Prostate gland (tissue), 2 donors: ENCODE measurements at places on chromosomes 11 and 22.
A peak's percentile ranks its signal among the peaks of the same experiment; 100 is the strongest.

GRCh38 chr11:2149864-2150847 is 10.9 kb downstream of the INS start:
- DNase-seq, result no peak

DNA sequence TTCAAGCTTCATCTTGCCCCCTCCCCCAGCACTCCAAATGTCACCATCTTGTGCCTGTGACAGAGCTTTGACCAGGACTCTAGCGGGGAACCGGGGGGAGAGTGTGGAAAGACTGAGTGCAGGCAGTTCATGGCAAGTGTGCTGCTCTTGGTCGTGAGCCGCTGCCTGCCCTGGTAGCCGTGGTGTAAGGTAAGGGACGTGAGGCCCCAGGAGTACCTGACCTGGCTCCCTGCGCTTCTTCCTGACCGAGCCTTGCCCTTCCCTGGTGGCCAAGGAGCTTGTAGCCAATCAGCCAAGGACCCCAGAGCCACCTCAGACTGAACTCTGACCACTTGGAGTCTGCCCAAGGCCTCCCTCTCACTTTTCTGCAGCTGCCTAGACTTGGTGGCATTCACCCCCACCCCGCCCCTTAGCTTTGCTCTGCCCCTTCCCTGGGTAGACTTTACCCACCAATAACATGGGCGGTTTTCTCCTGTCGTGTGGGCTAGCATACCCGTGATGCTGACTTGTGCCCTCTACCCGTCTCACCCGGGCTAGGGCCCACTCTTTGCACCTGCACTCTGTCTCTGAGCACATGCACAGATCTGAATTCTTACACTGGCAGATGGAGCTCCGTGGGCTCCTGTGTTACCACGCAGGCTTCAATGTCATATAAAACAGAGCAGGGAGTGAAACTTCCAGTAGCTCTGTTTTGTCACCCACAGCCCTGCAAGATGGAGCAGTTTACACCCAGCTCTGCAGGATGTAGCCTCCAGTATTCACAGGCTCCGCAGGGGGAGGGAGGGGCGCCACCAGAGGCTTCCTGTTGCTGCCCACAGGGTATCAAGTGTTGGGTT is 1.5 kb downstream of the DGKZ start:
- DNase-seq, result no peak

DNA sequence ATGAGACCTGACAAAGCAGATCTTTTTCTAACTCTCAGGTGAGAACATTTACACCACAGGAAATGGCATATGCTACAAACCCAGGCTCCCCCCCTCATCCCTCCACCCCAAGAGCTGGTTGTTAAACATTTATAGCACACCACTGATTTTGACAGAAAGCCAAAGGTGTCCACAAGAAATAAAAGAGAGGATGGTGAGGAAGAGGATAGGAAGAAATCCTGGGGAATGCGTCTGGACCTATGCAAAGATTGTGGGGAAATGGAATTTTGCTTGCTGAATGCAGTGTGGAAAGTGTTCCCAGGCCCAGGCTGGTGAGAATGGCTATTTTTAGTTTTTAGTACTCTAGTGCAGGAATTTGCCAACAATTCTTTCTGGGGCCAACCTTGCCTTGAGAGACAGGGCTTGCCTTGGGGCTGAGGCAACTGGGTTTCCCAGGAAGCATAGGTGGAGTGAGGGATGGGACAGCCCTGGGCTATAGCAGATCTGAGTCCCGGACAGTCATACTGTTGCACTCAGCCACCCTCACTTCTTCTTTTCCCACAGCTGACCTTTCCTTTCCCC is 163.9 kb downstream of the ADAMTS15 start:
- no peak for DNase-seq

- DNase-seq, result no peak
Observed at GRCh38 chr11:2655834-2656622, 43.8 kb downstream of the KCNQ1OT1 start.

- DNase-seq, result no peak
Observed at GRCh38 chr11:72848846-72849466, 34.7 kb downstream of the ATG16L2 start.

- DNase-seq, result no peak
Observed at GRCh38 chr22:36768616-36769015, 7.3 kb downstream of the IFT27 start.

- DNase-seq, result no peak
Observed at GRCh38 chr11:11608783-11609232, 13.0 kb downstream of the GALNT18 start.

GRCh38 chr22:19730655-19731360 is 7.5 kb downstream of the GP1BB start:
- DNase-seq, result peak; percentile 79

DNA sequence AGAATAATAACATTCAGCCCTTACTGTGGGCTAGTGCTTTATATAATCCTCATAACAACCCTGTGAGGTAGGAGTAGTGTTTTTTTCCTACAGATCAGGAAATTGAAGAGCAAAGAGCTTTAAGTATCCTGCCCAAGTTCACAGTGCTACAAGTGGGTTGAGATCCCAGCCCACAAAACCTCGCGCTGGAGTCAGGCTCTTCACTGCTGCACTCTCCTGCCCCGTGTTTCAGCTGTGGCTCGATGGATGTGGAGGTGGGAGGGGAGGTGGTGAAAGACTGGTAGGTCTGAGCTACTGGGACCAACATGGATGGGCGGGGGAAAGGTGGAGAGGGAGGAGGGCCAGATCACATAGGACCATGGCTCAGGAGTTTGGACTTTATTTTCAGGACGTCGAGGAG is 6.1 kb downstream of the ZNF408 start:
- DNase-seq, result no peak

DNA sequence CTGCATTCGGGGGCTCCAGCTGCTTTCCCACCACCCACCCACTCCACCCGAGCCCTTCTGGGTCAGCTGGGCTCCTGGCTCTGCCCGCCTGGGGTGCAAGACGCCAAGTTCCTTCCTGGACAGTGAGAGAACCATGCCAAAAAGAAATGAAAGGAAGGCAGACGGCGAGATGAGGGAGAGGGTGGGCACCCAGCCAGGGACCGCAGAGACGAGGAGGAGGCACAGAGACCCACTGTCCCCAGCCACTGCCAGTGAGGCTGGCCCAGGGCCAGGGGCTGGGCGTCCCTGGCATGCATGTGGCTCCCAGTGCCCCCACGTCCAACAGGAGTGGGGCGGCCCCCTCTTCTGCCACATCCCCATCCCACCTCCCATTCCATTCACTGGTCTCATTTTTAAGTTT is 10.8 kb upstream of the CD81 start:
- DNase-seq, result no peak

DNA sequence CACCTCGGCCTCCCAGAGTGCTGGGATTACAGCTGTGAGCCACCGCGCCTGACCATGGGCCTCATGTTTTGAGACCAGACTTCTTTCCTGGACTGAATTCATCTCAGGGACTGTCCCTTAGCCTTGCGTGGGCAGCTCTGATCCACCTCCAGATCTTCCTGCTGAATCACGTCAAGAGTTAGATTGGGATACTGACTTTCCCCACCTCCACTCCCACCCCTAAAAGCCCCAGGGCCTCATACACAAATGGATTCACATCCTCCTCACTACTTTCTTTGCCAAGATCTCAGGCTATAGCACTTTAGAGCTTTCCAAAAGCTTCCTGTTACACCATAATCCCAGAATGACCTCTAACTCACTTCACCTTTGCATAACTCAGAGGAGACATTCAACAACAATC is 12.1 kb downstream of the CCDC87 start:
- DNase-seq, result no peak
